Breast epithelium (tissue), 4 donors: ENCODE measurements at places on chromosomes 2 and 18.

DNA sequence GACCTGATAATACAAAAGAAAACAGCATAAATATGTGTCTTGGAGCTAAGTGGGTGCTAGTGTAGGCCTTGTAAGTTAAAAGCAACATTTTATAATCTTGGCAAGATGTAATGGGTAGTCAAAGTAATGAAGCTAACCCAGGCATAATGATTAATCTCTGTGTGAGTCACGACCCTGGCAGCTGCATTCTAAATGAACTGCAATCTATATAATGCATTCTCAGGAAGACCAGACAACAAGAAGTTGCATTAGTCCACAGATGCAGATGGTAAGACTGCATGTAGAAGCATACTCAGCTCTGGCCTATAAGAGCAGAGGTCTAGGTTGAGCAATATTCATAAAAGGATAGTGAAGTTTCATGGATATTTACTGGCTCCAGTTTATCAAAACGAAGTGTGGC, 85.6 kb upstream of the ETAA1 start:
- DNase-seq: no peak
- H3K27me3 ChIP-seq: no peaks in the 10 kb centered on the region
- H3K36me3 ChIP-seq: no peaks in the 10 kb centered on the region
- H3K4me3 ChIP-seq: no peak overlapping the region

DNA sequence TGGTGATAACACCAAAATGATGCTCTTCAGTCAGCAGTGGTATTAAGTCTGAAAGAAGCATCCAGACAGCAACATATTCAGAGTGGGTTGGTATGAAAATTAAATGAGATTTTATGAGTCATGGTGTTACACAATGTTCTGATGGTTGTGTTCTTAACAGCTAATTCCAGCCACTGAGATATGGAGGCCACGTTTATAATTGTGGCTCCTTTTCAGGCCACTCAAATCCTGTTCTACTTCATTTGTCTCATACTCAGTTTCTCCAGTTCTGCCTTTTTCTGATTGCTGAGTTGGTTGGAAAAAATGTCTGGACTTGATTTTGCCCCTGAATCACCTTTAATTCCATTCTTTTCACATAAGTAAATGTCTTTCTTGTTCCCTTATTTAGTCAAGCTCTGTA, 162.7 kb upstream of the COL3A1 start:
- DNase-seq: no peak
- H3K27me3 ChIP-seq: no peaks in the 10 kb centered on the region
- no peak overlapping the region for H3K4me3 ChIP-seq
- H3K36me3 ChIP-seq: no peaks in the 10 kb centered on the region

DNA sequence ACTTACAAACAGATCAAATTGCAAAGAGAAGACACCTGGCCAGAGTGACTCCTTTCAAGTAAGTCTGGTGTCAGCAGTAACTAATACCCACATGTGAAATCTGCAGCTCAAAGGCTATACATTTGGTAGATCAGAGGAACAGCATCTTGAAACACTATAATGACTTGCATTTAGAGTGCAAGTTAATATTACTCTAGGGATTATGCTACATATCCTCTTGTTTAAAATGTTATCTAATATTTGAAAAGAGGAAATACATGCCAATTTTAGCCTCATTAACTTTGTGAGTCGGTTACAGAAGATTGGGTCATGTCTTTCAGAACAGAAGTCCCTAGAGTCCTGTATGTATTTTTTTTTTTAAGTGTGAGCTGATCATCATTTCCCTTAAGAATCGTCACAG, 15.2 kb downstream of the LANCL1 start:
- no peak overlapping the region for H3K4me3 ChIP-seq
- no peaks in the 10 kb centered on the region for H3K4me1 ChIP-seq
- H3K36me3 ChIP-seq: no peaks in the 10 kb centered on the region

DNA sequence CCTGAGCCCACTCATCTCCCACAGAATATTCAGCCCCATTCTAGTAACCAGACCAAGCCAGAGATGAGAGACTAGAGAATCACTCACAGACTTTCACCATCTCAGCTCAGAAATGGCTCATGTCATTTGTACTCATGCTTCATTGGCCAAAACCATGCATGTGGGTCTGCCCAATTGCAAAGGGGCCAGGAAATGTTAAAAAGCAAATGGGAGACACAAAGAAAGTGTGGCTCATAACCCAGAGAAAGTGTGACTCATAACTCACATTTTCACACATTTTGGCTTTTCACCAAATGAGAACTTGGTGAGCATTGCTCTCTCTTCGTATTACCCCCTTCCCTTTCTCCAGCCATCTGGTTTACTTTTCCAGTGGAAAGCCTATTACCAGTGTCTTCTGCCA, 66.2 kb downstream of the MDH1 start:
- no peak overlapping the region for H3K4me3 ChIP-seq
- no peak for DNase-seq
- H3K4me1 ChIP-seq: no peaks in the 10 kb centered on the region
- no peaks in the 10 kb centered on the region for H3K27me3 ChIP-seq

- peaks cover 5% of the 10 kb centered on the region for H3K36me3 ChIP-seq
- peak overlapping the region; percentile 10 for H3K27ac ChIP-seq
- H3K4me3 ChIP-seq: no peak overlapping the region
- DNase-seq: no peak
- H3K4me1 ChIP-seq: no peaks in the 10 kb centered on the region
Observed at GRCh38 chr18:2916184-2916583, 69.4 kb downstream of the EMILIN2 start.

- no peaks in the 10 kb centered on the region for H3K27me3 ChIP-seq
- H3K4me1 ChIP-seq: no peaks in the 10 kb centered on the region
- H3K36me3 ChIP-seq: no peaks in the 10 kb centered on the region
Observed at GRCh38 chr2:2914252-2914651, 463.4 kb downstream of the EIPR1 start.

DNA sequence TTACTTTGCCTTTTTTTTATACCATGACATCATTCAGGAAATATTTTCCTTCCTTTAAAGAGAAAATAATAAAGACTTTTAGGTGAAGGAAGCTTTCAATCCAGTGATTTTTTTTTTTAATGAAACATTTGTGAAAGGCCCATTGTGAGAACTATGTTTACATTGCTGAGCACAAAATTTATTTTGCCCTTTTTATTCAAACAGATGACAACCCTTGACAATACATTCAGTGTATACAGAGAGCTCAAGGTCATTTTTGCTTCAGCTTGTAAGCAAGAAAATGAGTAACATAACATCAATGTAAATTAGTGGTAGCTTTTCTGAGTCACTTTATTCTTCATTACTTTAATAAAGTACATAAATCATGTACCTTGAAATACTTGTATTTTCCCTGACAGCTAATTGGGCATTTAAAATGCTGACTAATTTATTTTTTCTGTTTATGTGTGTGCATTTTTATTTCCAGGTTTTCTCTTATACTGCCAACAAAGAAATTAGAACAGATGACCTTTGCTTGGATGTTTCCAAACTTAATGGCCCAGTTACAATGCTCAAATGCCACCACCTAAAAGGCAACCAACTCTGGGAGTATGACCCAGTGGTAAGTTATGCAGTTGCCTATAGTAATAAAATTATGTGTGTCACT, 121.6 kb downstream of the GALNT1 start:
- no peaks in the 10 kb centered on the region for H3K27me3 ChIP-seq
- DNase-seq: no peak
- no peak overlapping the region for H3K4me3 ChIP-seq

- no peak overlapping the region for H3K4me3 ChIP-seq
- H3K4me1 ChIP-seq: no peaks in the 10 kb centered on the region
- no peak overlapping the region for H3K27ac ChIP-seq
- no peaks in the 10 kb centered on the region for H3K27me3 ChIP-seq
- no peaks in the 10 kb centered on the region for H3K36me3 ChIP-seq
- no peak for DNase-seq
Observed at GRCh38 chr18:31105733-31106132, 3.5 kb upstream of the DSC2 start.

- no peak overlapping the region for H3K4me3 ChIP-seq
- H3K4me1 ChIP-seq: no peaks in the 10 kb centered on the region
- H3K27me3 ChIP-seq: no peaks in the 10 kb centered on the region
- DNase-seq: no peak
Observed at GRCh38 chr2:55115761-55116597, 65.7 kb upstream of the RTN4 start.

GRCh38 chr2:11427224-11427623, 38.7 kb downstream of the E2F6 start:
- H3K4me1 ChIP-seq: no peaks in the 10 kb centered on the region
- no peak overlapping the region for H3K4me3 ChIP-seq
- no peaks in the 10 kb centered on the region for H3K36me3 ChIP-seq
- DNase-seq: no peak
- no peak overlapping the region for H3K27ac ChIP-seq
- no peaks in the 10 kb centered on the region for H3K27me3 ChIP-seq
